ENCODE measurements at places on chromosomes 16 and 17.

GRCh38 chr17:1047879-1048470 is 51.0 kb downstream of the TIMM22 start:
- no peak for DNase-seq

DNA sequence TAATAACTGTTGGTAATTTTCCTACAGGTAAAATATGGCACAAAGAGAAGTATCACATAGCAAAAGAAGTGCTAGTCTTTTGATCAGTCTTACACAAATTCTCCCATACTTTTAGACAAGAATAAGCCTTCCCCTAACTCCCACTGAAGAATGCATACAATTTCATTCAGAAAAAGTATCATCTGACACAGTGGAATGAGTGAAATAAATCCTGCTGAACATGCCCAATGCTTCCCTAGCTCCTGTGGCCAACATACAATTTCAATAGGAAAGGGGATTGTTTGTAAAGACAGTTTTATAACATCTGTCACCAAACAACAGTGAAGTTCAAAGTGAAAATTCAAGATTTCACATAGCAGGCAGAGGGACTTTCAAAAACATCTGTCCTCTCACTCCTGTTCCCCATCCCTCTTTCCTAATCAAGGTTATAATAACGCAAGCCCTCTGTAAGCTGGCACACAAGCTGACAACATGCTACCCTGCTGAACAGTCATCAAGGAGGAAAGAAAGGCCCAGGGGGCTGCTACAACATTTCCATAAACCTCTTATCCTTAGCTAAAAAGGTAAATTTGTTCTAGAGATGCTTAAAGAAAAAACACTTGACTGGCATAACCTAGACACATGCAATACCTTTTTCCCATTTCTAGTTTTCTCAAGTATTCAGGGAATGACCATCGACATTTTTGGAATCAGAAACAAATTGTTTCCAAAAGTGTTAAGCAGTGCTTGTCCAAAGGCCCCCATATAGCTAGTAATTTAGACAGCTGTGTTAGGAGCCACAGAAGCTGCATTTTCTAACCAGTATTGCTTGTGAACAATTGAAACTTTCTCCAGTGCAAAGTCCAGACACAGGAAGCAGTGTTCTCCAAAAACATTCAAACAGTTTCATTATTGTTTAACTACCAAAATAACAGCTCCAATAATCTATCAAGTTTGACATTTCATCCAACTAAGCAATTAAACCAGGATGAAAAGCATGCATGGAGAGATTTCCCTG is 11.5 kb upstream of the RFFL start:
- no peak for DNase-seq

GRCh38 chr17:65137021-65137939 is at the start of gene RGS9:
Gene RGS9 (plus strand): TSS chr17:65137370. CDS start chr17:65137541, 171 bp downstream.
- DNase-seq: peak; percentile 80

GRCh38 chr16:87337262-87337771 is 20.1 kb upstream of the C16orf95 start:
- DNase-seq: no peak

DNA sequence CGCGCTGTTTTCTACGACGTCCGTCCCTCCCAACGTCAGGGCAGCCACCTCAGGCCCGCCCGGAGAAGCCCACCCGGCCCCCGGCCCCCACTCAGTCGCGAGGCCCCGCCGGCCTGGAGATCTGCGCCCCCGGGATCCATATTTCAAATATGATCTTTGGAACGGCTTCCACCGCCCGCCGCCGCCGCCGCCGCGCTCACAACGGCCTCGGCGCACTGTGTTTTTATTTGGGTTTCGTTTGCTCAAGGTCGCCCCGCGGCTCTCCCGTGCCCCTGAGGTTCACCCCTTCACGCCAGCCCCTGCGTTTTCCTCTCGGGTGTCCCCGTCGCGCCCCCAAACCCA is 4.2 kb upstream of the CBX4 start:
- no peak for DNase-seq

GRCh38 chr17:63996430-63997182 is 1.5 kb upstream of the PRR29 start:
- no peak for DNase-seq

DNA sequence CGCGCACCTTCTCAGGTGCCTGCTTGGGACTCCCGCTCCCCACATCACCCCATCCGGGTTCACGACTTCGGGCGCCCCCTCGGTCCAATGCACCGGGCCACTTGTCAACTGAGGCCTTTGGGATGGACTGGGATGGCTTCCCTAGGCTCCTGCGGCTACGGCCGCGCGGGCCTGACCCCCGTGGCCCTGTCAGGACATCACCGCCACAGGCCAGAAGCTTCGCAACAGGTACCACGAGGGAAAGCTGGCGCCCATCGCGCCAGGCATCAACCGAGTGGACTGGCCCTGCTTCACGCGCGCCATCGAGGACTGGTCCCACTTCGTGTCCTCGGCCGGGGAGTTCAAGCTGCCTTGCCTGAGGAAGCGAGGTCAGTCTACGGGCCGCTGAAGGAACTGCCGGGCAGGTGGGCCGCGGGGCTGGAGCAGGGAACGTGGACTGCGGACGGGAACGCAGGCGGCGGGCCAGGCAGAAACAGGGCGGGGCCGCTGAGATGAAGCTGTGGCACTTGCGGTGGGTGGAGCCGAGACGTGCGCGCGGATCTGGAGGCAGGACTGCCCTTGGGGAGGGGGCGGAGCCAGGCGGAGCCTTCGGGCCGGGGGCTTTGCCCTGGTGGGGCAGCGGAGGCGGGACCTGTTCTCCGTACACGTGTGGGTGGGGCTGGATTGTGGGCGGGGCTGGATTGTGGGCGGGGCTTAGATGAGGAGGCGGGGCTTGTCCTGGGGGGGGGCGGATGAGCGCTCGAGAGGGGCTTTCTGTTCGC is 13.7 kb upstream of the CNGB1 start:
- DNase-seq: peak; percentile 87

DNA sequence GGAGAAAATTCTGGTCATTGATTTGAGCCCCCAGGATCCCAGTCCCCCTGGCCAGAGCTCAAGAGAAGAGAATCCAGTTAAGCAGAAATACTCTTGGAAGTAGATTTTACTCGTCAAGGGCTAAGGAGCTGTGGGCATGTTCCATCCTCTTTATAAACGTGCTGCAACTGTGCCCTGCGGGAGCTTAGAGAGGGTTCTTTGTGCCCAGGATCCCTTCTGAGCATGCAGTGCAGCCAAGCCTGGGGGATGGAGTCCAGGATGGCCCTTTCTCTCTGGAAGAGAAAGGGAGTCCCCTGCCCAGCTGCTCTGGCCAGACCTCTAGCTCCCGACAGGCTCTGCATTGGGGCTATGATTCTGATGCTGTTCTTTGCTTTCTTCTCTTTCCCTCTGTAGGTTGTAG is 9.5 kb upstream of the LGALS9 start:
- no peak for DNase-seq

- DNase-seq: peak; percentile 29
Observed at GRCh38 chr17:83080858-83081683, 1.7 kb downstream of the METRNL start.

- no peak for DNase-seq
Observed at GRCh38 chr16:71840052-71840451, 5.7 kb upstream of the ATXN1L start.

GRCh38 chr16:3458278-3458851 is 14.9 kb downstream of the NAA60 start:
- DNase-seq: no peak

GRCh38 chr16:2484898-2485508 is 10.1 kb downstream of the TBC1D24 start:
- no peak for DNase-seq

DNA sequence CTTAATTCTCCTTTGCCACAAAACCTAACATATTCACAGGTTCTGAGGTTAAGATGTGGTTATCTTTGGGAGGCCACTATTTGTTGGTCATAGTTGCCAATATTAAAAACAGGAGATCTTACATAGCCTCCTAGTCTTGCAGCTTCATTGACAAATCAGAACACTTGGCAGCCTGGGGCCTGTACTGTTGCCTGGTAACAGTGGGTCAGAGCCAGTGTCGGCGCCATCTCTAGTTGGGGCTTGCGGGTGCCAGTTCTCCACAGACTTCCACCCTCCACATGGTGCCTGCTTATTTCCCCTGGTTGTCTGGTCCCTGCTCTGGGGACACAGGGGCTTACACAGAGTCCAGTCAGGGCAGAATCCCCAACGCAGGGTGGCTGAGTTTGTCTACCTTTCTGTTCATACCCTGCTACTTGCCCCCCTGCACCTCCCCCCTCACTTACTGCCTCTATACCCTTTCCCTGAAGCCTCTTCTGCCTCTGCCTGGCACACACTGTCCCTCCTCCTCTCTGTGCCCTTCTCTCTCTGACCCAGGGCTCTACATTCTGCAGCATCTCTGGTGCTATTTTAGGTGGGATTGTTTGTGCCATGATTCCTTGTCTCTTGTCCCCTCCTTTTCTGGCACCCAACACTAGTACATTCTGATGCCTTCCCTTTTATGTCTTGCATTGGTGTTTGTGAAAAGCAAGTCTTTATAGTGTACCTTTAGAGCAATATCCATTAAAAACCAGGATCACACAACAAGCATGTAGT is 13.4 kb downstream of the EPN2 start:
- DNase-seq: no peak

GRCh38 chr17:5883775-5884665 is 186.2 kb upstream of the WSCD1 start:
- no peak for DNase-seq

DNA sequence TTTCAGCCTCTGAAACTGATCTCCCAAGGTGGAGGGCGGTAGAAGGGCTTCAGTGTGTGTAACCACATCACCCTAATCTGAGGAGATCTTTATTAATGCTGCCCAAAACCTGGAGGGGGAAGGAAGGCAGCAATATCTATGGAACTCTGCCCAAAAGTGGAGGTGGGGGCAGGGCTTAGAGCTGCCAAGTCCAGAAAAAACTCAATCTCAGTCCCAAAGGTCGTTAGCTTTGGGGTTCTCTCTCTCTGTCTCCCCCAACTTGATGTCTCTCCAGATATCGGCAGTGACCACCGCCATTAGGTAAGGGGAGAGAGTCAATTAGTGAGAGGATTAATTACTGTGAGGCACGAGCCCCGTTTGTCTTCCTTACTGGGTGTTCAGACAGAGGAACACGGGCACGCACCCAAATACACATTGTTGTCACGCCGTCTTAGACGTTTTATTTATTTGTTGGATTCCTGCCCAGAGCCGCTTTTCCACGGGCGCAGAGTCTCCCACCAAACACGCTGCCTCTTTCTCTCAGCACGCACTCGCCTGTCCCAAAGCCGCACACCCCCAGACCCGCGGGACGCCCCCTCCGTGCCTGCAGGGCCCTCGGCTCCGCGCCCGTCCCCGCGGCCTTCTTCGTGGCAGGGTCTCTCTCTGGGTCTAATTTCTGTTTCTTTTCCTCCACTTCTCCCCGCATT is 5.4 kb upstream of the LHX1 start:
- DNase-seq: no peak

- no peak for DNase-seq
Observed at GRCh38 chr17:33338242-33338641, 45.1 kb upstream of the ASIC2 start.

DNA sequence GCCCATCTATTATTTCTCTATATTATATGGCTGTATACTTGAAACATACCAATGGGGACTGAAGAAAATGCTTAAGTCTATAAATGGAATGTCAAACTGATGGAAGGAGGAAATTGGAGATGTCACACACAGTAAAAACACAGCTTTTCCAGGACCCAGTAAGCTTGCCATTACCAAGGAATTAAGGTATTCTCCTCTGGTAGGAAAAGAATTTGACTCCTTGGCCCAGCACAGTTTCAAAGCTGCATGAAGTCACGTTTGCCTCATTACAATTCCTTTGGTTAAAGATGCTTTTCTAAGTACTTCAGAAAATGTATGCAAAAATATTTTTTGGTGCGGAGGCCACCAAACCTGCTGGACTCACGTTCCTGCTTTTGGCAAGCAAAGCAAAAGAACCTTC is 48.5 kb downstream of the CDH13 start:
- no peak for DNase-seq

DNA sequence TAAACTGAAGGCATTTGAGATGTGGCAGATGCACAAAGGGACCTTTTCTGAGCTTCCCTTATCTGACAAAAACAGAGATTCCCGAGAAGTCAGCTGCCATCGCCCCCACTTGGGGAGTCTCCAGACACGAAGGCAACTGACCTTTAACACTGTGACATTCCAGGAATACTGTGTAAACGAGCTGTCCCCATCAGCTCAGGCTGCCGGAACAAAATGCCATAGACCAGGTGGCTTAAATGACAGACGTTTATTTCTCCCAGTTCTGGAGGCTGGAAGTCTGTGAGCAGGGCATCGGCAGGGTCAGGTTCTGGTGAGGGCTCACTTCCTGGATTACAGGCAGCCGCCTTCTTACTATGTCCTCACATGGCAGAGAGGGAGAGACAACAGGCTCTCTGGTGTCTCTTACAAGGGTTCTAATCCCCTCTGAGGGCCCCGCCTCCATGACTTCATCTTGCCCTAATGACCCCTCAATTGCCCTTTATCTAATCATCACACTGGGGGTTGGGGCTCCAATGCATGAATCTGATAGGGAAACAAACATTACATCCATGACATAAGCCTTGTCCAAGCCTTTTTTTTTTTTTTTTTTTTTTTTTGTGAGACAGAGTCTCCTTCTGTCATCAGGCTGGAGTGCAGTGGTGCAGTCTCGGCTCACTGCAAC is 178.5 kb upstream of the RPL38 start:
- no peak for DNase-seq

GRCh38 chr17:37066322-37067255 is 117.8 kb downstream of the AATF start:
- DNase-seq: no peak

- DNase-seq: peak; percentile 51
Observed at GRCh38 chr16:2874912-2875362, 8.1 kb upstream of the FLYWCH2 start.

- DNase-seq: peak; percentile 67
Observed at GRCh38 chr16:68084504-68085258, 489 bp upstream of the NFATC3 start.

GRCh38 chr16:56480776-56481467 is 29.6 kb downstream of the OGFOD1 start:
- no peak for DNase-seq

DNA sequence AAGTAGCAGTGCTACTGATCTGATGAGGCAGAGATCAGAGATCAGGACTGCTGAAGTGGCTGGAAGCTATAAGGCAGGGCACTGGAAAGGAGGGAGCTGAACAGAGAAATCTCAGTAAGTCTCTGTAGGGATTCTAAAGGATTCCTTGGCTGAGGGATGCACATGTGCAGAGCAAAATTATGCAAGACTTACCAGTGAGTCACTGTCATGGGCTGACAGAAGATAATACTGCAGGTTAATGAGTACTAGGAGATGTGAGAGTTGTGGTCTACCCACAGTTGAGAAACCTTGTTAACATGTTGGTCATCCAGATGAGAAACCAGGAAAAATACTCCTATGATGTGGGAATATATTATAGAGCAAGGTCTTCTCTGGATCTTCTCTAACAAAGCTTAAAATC is 378.1 kb downstream of the HAPSTR1 start:
- no peak for DNase-seq

GRCh38 chr16:85187447-85187846 is 75.2 kb upstream of the CIBAR2 start:
- DNase-seq: no peak

GRCh38 chr17:64063766-64064224 is 43.4 kb upstream of the ICAM2 start:
- DNase-seq: peak; percentile 30

DNA sequence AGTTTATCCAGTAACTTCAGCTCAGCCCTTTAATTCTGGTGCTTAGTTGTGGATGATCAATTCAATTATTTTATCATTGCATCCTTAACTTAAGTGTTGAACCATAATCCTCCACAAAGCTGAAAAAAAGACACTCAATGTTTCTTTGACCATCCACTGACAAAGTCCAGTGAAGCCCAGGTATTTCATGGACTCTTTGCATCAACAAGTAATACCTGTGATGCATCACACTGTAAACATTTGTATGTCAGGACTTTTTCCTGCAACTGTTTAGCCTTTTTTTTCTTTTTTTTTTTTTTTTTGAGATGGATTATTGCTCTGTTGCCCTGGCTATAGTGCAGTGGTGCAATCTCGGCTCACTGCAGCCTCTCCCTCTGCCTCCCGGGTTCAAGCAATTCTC is 6.6 kb upstream of the NFAT5 start:
- DNase-seq: no peak
